Fibroblast of skin of right biceps (primary cell): ENCODE measurements at places on chromosomes 12 and 14.

- peak; percentile 16 for DNase-seq
These were observed 251.2 kb downstream of the ACSS3 start for GRCh38 chr12:81329085-81329484.

- DNase-seq = no peak
These were observed 699 bp upstream of the HOXC11 start for GRCh38 chr12:53972152-53972702.

- DNase-seq = no peak
These were observed 85.3 kb downstream of the MAPKAPK5 start for GRCh38 chr12:111927346-111927745.

DNA sequence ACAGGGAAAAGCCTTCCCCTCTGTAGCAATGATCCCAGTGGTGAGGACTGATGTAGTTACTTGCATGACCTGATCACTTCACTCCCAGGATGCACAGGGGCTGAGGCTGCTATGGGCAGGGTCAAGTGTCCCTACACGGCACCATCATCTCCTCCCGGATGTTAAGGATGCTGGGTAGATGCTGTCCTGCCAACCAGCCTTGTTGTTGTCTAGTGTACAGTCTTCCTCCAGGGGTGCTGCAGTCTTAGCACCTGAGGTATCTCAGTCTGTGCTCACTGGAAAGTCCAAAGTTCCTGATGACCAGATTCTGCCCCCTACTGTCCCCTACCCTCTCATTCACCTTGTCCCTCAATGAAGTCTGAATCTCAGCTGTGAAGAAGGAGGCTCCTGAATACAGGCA is 20.1 kb downstream of the CPM start:
- no peak for DNase-seq

GRCh38 chr12:18749386-18749957 is 11.6 kb downstream of the CAPZA3 start:
- peak; percentile 69 for DNase-seq

GRCh38 chr12:33322519-33322918 is 117.1 kb downstream of the SYT10 start:
- no peak for DNase-seq

DNA sequence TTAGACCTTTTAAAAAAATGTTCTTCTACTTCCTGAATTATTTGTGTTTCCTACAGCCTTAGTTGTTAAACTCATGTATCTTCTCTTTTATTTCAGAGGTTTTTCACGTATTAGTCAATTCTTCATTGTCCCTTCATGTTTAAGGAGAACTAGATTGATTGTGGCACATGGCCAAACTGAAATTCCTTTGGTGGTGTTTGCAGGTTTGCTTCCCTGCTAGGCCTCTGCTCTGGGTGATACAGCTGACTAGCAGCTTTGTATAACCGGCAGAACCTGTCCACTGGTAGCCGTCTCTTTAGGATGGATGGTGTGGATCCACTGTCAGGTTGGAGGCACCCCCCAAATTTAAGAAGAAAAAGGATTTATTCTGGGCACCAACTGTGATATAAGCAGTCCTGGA is 262.1 kb downstream of the FBXL14 start:
- DNase-seq = peak; percentile 50

GRCh38 chr14:81474148-81474492 is 59.5 kb downstream of the SEL1L start:
- DNase-seq = no peak

DNA sequence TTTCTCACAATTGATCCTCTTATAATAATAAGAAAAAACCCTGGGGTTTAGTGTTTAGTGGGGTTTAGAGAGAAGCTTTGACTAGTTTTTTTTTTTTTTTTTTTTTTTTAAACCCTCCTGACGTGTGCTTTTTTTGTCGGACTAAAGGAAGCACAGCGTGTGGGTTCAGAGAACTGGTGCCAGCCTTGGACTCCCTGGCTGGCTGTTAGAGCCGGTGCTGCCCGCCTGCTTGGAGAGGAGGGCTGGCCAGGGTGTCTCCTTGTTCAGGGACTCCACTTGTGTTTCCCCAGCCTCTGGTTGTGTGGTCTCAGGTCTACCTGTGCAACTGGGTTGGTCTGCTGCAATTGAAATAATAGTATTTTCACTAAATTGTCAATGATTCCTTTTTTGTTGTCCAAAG is 54.1 kb upstream of the ASPG start:
- DNase-seq = no peak

GRCh38 chr12:121452985-121453360 is 53.1 kb downstream of the RNF34 start:
- DNase-seq = no peak

DNA sequence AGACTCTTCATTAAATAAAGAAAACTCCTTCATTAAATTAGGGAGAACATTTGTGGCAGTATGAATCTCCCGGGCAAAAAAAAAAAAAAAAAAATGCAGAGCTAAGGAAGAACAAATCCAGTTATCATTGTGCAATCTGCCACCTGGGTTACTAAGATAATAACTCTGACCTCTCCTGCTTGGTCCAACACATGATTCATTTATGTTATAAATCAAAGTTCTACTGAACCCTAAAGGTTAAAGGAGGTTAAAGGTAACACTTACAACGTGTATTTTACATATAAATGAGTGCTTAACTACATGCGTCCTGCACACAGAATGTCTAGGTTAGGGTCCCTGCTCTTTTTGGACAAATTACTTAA is 4.2 kb downstream of the TGFB3 start:
- DNase-seq = no peak

DNA sequence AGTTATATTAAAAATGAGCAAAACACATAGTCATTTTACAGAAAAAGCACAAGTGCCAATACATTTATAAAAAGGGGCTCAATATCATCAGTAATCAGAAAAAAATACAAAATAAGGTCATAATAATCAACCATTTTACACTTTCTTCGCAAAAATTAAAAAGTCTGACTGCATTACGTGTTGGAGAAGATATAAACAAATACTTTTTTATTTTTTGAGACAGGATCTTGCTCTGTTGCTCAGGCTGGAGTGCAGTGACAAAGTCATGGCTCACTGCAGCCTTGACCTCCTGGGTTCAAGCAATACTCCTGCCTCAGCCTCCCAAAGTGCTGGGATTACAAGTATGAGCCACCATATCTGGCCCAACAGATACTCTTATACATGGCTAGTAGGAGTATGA is 181.5 kb upstream of the DIO3 start:
- DNase-seq = no peak

DNA sequence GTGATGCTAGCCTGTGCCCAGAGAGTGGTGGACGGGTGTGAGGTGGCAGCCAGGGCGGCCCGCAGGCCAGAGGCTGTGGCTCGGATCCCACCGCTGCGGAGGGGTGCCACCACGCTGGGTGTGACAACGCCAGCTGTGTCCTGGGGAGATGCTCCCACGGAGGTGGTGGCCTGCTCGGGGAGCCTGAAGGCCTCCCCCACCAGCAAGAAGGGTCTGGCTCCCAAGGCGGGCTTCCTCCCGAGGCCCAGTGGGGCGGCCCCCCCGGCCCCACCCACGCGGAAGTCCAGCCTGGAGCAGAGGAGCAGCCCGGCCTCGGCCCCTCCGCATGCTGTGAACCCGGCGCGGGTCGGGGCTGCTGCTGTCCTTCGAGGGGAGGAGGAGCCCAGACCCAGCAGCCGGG is 38.2 kb downstream of the KIF26A start:
- no peak for DNase-seq

GRCh38 chr14:91258011-91258618 is 13.6 kb upstream of the GPR68 start:
- DNase-seq = peak; percentile 36

GRCh38 chr14:67373347-67373746 is 13.2 kb downstream of the EIF2S1 start:
- no peak for DNase-seq

- peak; percentile 42 for DNase-seq
These were observed 46.5 kb upstream of the SAV1 start for GRCh38 chr14:50714450-50715073.

DNA sequence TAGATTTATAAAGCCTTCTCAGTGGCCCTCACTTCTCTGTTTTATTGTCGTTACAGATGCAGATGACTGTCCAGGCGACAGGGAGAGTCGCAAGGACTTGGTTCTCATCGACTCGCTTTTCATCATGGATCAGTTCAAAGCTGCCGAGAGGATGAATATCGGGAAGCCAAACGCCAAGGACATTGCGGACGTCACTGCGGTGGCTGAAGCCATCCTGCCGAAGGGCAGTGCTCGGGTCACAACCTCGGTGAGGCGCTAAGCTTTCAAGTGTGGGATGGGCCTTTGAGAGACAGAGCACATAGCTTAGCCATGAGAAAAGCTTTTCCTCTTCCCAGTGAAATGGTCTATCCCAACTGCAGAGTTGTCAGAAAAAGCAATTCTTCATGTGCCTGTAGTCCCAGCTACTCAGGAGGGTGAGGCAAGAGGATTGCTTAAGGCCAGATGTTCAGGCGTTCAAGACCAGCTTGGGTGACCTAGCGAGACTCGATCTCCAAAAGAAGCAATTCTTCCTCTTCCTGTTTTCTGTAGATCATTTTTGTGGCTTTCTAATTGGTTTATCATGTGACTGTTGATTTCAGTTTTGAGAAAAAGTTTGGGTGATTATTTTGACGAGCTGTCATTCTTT is 56.4 kb downstream of the EP400 start:
- no peak for DNase-seq

- DNase-seq = peak; percentile 79
These were observed 41.4 kb upstream of the NUDT4 start for GRCh38 chr12:93336291-93336741.

GRCh38 chr12:46981622-46982021 is 97.8 kb upstream of the PCED1B start:
- no peak for DNase-seq

DNA sequence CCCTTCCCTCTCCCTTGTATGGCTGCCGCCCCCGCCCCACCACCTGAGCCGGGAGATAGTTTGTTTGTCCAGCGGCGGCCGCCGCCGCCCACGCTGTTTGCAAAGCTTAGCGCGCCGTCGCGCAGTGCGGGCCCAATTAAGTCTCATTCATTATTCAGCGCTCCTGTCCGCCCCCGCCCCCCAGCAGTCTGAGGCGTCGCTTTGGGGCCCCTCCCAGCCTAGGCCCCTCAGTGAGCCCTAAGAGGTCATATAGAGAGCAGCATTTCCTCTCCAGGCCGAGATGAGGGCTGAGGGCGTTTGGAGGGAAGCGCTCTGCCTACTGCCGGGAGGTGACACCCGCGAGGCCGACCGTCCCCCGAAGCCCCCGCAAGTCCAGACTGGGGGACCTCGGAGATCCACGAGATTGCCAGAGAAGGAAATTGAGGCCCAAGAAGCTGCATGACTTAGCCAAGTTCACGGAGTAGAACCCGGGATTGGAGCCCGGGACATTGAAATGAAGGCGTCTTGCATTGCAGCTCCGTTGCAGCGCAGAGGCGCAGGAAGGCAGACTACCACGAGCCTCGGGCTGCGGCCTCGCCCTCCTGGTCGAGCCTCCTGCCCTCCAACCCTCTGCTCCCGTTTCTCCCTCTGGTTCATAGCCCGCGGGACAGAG is at the start of gene DNAJC22:
Gene DNAJC22 (plus strand): TSS at position 230 of the 652 bp plus-strand sequence. CDS start 1,985 bp downstream, outside the sequence.
- DNase-seq = no peak

DNA sequence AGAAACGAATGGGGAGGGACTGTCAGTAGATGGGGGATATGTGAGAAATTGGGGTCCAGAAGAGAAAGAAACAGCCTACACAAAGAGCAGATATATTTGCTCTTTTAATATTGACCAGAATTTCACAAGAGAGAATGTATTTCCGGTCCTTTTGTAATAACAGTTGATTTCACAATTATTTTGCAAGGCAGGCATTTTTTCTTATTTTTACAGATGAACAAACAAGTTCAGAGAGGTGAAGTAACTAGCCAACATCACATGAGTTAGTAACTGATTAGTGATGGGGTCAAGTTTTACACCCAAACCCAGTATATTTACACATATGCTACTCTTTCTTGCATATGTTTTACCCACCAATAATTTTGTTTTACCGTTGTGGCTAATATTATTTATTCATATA is 188.2 kb downstream of the NAV3 start:
- no peak for DNase-seq

DNA sequence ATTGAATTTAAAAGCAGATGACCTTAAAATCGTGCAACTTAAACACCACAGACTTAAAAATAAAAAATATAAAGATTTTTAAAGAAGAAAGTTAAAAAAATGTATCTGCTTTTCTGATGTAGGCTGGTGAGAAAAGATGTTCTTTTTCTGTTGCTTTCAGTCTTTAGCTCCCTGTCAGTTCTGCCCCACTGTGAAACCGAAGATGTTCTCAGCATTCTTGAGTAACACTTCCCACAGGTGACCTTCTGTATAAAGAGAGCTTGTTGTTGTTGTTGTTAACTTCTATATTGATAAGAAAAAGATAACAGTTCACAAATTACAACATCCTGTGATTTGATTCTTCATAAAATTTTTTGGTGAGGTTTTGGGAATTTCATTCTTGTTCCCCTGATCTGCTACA is 377.9 kb upstream of the RGS6 start:
- DNase-seq = no peak

- peak; percentile 48 for DNase-seq
These were observed 275.7 kb downstream of the DAD1 start for GRCh38 chr14:22313172-22313801.

DNA sequence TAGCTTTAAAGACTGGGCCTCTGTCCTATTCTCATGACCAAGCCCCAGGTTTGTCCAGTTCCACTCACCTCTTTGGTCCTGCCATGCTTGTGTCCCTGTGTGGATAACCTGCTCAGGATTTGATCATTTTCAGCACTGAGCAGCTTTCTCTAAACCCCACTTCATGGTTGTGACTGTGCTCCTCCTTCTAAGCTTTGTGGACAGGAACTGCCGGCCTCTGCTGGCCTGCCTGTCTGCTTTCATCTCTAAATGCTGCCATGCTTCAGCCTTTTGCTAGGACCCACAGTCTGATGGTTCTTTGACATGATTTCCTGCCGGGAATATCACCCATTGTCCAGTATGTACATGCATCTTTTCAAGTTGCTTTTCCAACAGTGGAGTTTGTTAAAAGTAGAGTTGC is 53.9 kb upstream of the STXBP6 start:
- no peak for DNase-seq

DNA sequence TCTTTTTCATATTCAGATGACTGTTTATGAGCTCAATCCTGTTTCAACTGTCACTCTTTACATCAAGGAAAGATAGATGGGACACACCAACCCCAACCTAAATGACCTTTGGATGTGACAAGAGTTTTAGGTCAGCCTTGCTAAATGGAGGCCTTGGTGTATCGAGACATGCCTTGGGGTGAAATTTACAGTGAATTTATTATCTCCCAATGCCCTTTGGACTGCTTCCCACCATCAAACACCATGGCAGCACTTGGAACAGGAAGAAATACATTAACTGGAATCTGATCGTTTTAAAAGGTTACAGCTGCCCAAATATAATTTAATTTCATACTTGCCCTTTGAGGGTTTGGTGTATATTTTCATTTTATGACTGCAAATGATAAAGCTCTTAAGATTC is 327.6 kb downstream of the SOX5 start:
- DNase-seq = no peak

- no peak for DNase-seq
These were observed 5.1 kb downstream of the SLC38A2 start for GRCh38 chr12:46367351-46368029.

- peak; percentile 83 for DNase-seq
These were observed 120.7 kb downstream of the AACS start for GRCh38 chr12:125185740-125186470.

GRCh38 chr12:121018860-121019617 is 2.8 kb upstream of the C12orf43 start:
- no peak for DNase-seq

GRCh38 chr14:92844204-92844603 is 50.1 kb downstream of the GOLGA5 start:
- DNase-seq = no peak

- DNase-seq = no peak
These were observed 13.2 kb downstream of the PRICKLE1 start for GRCh38 chr12:42576374-42576773.
